ENCODE measurements at places on chromosomes 16 and 17.

DNA sequence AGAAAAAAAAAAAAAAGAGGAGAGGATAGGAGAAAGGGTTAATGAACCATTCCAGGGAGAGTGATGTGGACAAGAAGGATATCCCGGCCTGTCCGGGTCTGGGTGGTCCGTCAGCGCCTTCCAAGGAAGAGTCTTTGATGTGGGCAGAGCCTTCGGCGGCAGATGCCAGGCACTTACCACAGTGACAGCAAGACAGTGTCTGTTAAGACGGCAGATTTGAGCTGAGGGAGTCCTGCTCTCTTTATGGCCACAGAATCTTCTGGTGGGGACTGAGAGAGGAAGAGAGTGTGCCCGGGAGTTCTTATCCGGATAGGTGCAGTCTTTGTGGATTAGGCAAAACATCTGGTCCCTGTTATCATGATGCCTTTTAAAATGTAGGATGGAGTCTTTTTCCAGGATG lies 95.2 kb downstream of the ZDHHC7 start:
- no peak for DNase-seq

DNA sequence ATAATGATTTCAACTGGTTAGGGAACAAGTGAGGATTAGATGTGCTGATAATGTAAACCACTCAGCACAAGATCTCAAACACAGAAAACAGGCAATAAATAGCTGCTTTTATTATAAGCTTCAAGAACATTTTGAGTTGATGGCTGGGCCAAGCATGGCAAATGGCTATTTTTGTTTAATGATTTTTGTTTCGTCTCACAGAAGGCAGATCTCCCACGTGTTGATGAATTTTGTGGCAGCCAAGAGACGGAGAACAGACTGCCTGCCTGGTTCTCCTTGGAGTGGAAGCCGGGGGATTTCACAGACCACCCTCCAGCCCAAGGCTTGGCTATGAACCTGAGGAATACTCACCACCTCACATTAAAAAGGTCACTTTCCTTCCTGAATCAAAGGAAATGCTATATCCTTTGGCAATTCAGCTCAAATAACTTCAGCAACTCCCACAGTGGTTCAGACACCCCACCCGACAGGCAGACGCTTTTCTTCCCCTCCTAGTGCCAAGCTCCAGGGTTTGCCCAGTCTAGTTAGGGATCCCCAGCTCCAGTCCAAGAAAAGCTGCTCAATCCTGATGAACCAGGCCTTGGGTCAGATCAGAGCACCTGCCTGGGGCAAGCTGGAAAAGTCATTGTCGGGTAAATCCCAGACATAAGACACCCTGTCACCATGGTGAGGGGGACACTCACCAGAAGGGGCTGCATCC lies 593.5 kb downstream of the TOX3 start:
- no peak for DNase-seq

GRCh38 chr16:87608400-87608985 lies 6.2 kb downstream of the JPH3 start:
- peak; percentile 73 for DNase-seq

GRCh38 chr17:73363442-73364154 lies 51.8 kb upstream of the CDC42EP4 start:
- DNase-seq: no peak

- no peak for DNase-seq
Measured at GRCh38 chr16:8677481-8677880, 3.1 kb downstream of the ABAT start.

GRCh38 chr17:58200024-58200633 lies 7.6 kb downstream of the EPX start:
- DNase-seq: peak; percentile 67

GRCh38 chr16:67678354-67679023 lies 11.9 kb downstream of the C16orf86 start:
- DNase-seq: no peak

DNA sequence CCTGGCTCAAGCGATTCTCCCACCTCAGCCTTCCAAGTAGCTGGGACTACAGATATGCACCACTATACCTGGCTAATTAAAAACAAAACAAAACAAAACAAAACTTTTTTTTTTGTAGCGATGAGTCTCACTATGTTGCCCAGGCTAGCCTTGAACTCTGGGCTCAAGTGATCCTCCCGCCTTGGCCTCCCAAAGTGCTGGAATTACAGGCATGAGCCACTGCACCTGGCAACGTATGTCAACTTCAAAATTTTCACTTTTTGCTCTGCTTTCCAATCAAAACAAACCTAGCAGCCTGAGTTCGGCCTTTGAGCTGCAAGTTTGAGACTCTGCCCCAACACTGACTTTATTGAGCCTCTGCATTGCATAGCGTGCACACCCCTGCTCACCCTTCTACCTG lies 4.5 kb upstream of the RAI1 start:
- DNase-seq: no peak

DNA sequence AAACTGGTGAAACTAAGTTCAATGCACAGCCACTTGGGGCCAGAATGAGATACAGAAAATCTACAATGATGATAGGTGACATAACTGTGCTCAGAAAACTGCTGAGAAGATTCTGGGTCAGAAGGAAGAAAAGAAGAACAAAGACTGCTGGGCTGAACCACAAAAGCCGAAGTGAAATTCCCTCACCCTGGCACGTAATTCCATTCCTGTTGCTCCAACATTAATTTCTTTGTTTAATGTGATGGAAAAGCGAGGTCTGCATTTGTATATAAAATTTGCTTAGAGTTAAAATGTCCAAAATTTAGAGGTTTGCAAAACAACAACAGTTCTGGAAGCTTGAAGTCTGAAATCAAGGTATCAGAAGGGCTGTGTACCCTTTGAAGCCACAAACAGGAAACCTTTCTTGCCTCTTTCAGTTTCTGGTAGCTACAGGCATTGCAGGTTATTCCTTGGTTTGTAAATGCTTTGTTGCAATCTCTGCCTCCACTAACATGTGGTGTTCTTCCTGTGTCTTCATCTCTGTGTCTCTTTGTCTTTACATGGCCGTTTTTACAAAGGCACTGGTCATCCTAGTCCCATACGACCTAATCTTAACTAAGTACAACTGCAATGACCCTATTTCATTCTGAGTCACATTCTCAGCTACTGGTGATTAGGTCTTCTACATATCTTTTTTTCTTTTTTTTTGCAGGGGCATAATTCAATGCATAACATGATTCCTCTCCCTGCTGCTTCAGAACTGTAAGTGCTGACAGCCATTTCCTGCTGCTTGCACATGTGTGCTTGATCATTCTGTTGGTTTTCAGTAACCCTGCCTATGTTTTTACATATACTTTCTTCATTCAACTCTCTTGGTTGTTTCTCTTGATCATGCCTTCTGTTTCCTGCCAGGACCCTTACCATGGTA lies 603.0 kb upstream of the CDH8 start:
- DNase-seq: no peak

DNA sequence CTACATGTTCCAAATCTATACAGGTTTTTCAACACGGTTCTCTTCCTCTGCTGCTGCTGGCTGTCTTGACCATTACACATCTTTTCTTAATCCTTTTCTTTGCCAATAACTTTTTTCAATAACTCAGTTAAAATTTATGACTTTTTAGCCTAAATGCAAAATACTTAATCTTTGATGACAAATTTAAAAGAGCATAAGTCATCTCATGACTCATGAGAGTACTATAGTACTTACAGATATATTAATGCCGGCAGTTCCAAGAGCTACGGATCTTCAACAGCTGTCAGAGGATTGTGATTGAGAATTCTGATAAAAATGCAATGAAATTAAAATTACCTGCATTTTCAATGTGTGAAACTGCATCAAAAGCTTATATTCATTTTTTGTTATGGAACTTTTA lies 105.5 kb downstream of the KPNA2 start:
- DNase-seq: no peak

- no peak for DNase-seq
Measured at GRCh38 chr17:28178800-28179199, 136.3 kb downstream of the NLK start.

DNA sequence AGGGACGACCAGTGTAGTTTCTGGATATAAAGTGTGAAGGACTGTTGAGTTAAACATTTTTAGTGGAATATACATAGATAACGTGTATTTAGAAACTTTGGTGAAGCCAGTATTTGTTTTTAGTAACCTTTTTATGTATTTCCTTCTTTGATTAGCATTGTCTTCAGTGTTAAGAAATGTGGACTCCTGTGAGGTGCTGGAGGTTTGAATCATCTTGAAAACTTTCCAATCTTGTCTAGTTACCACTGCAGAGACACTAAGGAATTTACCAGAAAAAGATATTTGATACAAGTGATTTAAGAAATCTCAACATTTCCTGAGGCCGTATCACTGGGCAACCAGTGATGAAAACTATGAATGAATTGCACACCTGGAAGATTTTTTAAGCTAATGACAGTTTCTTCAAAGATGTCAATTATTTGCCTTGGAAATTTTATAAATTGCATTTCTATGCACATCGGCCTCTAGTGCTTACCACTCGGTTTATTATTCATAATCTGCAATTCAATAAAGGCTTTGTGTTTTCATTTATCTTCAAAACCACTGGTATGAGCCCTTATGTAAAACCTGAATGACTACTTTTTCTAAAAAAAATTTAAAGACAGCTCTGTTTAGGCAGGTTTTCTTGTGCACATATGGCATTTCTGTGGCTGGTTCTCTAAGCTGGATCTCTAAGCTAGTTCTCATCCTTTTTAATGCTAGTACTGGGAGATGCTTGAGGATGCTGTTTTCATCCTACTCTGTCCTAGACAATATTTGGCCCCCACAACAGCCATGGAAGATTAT lies 31.4 kb upstream of the ADCY7 start:
- DNase-seq: no peak

DNA sequence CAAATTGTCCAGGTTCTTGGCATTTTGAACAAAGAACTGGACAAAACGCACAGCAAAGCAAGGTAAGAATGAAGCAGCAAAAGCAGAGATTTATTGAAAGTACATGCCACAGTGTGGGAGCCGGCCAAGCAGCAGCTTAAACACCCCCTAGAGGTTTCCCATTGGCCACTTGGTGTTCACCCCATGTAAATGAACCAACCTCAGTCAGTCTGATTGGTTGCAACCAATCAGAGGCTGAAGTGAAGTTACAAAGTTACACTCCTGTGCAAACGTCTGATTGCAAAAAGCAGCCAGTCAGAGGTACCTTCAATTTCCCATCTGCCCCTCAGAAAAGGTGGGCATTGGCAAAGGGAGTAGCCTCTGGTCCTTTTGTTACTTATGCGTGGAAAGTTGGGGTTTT lies 8.8 kb upstream of the ZNF263 start:
- DNase-seq: no peak

DNA sequence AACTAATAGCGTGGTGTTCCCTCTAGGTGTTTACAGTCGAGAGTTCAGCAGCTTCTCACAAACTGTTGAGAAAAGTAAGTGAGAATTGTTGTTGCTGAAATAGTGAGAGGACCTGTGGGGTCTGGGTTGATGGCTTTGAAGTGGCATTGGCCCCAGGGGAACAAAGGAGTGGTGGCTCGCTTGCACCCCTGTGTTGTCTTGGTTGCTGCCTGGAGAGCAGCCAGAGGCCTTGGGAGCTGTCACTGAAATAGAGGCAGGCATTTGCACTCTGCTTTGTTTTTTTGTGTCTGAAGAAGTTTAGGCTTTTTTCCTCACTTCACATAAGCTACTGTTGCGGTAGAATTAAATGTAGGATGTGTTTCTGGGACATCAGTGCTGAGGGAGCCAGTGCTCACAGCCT lies 36.8 kb downstream of the PRMT7 start:
- no peak for DNase-seq

GRCh38 chr17:7807206-7807605 lies 26.8 kb upstream of the KDM6B start:
- DNase-seq: no peak

DNA sequence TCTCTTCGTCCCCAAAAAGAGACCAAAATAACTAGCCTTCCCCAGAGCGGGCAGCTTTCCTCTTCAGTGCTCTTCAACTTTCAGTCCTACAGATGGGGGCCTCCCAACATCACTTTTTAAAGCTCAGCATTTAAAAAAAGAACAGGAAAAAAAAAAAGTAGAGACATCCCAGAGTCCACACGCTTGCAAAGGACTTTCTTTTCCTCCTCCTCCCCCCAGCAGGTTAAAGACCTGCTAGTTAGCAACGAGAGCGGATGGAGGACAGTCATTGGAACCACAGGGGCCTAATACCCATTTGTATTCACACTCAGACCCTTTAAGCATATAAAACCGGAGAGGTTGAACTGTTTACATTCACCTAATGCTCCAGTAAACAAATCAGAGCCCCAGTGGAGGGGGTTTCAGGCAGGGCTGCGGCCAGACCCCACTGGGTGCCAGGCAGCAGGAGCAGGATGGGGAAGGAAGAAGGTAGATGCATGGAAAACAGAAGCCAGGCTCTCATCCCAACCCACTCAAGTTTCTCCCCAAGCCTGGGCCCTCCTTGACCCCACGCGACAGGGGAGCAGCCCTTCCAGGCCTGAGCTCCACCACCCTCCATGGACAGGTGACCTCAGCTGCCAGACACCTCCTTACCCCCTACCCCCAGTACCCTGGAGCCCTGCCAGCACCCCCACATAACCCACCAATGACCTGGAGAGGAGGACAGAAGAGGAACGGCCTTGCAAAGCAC lies 15.2 kb downstream of the ZFHX3 start:
- no peak for DNase-seq

- DNase-seq: no peak
Measured at GRCh38 chr16:23279721-23280153, 22.4 kb upstream of the SCNN1B start.

DNA sequence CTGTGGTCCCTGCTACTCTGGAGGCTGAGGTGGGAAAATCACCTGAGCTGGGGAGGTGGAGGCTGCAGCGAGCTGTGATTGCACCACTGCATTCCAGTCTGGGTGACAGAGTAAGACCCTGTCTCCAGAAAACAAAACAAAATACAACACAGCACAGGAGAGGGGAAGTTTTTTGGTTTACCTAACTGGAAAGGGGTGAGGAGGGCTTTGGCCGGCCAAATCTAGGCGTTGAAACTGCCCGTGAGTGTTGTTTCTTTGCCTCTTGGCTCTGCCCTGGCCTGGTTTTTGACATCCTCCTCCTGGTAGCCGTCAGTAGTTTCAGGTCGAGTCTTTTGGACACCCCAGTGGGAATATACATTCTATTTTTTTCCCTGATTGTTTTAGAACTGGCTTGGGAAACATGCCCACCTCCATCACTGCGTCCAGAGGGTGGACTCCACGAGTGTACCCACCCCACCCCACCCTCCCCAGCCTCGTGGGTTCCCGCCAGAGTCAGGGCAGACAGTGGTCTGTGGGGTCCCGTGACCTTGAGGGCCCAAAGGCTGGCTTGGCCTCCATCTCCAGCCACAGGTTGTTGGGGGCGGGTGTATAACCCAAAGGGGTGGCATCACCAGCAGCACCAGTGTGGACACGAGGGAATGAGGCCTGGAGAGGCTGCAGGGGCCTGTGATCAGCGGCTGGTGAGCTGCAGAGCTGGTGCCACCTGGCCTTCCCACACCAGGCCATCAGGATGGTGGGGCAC lies 42.7 kb downstream of the NT5M start:
- DNase-seq: no peak

- no peak for DNase-seq
Measured at GRCh38 chr16:47712276-47713224, 251.4 kb downstream of the PHKB start.

- no peak for DNase-seq
Measured at GRCh38 chr16:56874800-56875199, 9.8 kb downstream of the SLC12A3 start.

DNA sequence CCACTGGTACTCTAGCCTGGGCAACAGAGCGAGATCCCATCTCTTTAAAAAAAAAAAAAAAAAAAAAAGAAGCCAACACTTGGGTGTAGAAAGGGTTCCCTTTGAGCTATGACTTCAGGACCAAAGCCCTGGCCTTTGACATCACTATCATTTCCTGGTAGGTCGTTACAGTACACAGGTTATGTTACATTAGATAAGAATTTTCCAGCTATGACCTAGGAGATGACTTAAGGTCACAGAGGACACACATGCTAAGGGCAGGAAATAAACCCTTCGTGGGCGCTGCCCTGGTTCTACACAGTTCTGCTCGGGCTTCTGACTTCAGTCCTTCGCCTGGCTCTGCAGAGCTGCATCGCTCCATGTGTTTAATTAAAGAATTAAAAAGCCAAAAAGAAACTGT lies 112.0 kb downstream of the ADCY9 start:
- DNase-seq: no peak

Data from HTR-8/SVneo (cell line).